ENCODE measurements at places on chromosomes 2 and 18.

GRCh38 chr18:9918016-9918680, 4.3 kb downstream of the VAPA start:
- no peak for DNase-seq

GRCh38 chr18:61743775-61744531, 148.9 kb downstream of the RNF152 start:
- DNase-seq: no peak

DNA sequence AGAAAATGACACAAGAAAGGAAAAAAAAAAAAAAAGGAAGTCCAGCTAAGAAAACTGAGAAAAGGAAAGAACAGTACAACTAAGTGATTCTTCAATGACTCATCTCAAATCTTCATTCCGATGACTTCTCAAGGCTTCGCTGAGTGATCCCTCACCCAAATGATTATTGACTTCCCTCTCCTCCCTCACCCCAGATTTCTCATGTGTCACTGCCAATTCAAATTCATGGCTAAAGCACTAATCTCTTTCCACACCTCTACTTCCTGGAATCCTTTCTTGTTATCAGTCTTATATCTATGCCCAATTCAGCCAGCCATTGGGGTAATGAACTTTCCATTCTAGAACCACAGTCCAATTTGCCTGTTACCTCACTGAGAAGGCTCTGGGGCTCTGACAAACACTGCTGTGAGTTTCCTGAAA, 7.2 kb upstream of the ABCB11 start:
- no peak for DNase-seq

- DNase-seq: no peak
These were observed 1889.7 kb upstream of the CELF4 start for GRCh38 chr18:39455285-39455684.

DNA sequence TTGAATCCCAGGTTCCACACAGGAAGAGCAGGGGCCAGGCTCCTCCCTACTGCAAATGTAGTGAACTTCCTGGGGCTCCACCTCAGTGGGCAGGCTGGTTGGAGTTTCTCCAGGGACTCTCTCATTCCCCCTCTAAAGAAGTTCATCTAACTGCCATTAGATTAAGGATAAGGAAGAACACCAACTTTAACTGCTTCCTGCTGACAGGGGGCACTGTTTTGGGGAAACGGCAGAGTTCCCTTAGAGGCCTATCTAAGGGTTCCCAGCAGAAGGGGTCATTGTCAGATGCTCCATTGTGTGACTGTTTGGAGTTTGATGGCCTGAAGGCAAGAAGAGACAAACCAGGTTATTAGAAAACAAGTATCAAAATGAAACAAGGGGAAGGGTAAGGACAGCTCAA, 2159.7 kb upstream of the PIK3C3 start:
- no peak for DNase-seq

DNA sequence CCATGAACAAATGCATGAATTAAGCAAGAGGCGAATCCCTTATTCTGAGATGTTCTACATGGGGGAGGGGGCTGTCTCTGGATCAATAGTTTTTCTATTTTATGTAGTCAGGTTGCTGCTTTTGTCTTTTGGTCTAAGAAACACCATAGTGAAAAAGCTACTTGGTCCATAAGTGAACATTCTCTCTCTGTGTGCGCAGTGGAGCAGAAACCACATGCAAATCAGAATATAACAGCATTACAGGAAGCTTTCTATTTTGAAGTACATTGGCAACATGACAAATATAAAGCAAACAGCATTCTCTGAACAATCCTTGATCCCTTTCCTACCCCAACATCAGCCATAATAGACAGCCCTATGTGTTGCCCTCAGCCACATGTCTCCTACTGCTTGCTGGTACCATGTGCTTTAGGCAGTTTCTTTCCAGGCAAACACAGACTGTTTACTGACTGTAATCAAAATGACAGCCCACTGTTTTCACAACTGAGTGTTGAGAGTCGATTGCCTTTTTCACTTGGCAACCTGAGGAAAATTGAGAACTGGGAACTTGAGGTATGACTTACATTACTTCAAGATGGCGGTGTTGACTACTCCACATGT, 10.6 kb downstream of the SCN3A start:
- DNase-seq: no peak

DNA sequence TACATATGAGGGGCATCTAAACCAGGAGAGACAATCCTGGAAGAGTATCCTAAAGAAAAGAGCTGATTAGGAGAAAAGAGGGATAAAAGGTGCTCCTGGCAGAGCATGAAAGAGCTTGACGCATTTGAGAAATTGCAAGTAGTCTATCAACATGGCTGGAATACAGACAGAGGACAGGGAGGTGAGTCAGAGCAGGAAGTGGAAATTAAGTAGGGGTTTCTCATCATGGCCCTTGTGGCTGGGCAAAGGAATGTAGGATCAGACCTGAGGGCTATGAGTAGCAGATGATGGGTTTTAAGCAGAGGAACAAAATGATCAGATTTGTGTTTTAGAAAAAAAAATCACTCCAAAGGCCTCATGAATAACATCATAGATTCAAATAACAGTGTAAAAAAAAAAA, 49.2 kb upstream of the UGP2 start:
- DNase-seq: no peak

DNA sequence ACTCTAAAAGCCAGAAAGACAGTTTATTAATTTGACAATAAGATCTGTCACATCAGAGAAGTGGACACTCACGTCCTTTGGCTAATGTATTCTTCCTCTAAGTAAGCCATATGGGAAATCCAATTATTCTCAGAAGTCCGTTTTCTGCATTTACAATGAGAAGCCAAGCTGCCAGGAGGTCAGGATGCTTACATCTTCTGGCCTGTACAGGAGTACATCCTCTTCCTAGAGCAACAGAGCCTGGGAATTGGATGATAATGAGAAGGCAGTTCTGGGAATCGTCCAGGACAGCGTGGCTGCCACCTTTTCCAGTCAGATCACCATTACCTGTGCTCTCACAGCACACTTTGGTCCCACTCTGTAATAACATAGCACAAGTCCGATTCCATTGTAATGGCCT, 5.2 kb downstream of the RAPGEF4 start:
- DNase-seq: no peak

- no peak for DNase-seq
These were observed 55.5 kb downstream of the LIPG start for GRCh38 chr18:49617329-49617695.

GRCh38 chr2:10482913-10483312, 34.8 kb upstream of the ODC1 start:
- DNase-seq: no peak

DNA sequence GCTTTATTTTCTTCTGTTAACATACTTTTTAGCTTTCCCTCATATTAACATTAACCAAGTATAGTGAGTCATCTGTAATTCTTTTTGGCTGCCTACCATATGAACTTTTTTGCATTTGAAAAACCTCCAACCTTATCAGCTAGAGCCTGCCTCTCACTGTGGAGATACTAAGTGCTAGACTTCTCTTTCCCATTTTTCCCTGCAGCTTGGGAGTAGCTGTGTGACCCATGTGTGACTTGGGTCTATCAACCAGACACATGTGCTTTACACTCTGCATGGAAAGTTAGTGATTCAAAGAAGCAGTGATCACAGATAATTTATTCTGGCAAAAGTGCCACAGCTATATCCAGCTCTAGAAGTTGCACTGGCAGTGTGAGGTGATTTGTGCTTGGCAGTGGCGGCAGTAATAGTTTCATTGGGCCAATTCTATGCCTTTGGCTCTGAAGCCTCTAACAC, 36.3 kb downstream of the PREPL start:
- no peak for DNase-seq

DNA sequence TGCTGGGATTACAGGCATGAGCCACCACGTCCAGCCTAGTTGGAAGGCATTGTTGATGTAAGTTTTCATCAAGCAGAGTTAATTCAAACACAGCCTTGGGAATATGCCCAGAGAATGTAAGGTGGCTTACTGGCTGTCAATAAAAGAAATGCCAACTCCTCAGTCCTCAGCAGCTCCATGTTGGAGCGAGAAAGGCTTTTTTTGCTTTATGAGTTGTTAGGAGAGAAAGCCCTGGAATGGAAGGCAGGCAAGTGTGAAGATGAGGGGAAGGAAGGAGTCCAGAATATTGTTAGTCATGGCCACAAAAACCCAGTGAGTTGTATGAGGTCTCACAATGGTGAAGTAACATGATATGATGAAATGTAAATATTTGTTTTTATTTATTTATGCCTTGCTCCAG, 57.1 kb downstream of the MAP4K4 start:
- DNase-seq: no peak

- no peak for DNase-seq
These were observed 179.6 kb downstream of the KLHL29 start for GRCh38 chr2:23564615-23564960.

DNA sequence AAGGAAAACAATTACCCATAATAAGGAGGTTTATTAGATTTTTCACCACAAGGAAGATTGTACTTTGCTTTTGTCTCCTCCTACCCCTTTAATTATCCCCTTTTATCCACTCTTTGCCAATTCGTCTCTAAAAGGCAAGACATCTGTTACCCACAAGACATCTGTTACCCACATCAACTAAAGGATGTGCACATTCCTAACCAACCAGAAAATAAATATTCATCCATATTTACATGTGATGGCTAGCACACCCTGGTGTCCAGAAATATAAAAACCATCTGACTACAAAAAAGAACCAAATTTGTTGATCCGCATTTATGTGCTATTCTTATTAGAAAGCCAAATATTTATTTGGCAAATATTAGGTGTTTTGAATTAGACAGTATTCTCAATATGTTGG, 35.7 kb downstream of the ACVR1C start:
- no peak for DNase-seq

DNA sequence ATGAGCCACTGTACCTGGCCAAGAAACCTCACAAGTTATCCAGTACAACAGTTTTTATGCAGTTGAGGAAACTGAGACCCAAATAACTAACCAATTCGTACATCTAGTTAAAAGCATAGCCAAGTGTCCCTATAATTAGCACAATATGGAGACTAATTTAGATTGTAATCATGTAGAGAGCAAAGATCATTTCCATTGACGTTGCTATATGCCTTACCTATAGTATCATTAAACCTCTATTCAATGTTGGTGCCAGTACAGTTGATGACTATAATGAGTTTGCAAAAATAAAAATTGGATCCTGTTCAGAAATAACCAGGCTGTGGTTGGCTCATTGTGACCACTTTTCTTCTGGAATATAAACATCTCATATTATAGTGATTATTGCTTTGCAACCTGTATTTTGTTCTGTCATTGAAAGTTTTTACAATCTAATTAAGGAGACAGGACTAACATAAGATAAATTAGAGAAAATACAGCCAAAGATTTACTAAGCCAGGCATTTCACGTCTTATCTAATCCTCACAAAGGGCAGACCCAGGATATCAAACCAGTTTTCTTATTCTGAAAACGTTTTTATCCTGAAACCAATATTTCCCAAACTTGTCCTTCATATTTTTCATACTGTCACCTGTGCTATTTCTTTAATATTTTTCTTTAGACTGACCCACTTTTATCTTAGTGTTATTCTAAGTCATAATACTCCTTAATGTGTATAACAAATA, 130.0 kb upstream of the STON1 start:
- no peak for DNase-seq

GRCh38 chr2:136750065-136750464, 15.3 kb upstream of the THSD7B start:
- DNase-seq: no peak

DNA sequence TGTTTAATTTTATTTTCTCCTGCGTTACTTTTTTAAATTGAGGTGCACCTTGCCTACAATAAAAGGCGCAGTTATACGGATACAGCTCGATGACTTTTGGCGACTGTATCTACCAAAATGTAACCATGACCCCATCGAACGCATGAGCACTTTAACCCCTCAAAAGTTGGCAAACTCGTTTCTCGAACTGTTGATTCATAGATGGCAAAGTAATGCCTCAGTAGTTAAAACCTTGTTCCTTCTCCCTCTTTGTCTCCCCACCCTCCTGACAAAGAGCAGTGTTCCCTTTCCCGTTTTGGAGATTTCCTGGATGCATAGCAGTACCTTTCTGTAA, 577 bp downstream of the MOGAT1 start:
- DNase-seq: no peak

GRCh38 chr18:46668135-46668534, 11.1 kb upstream of the LOXHD1 start:
- DNase-seq: no peak

DNA sequence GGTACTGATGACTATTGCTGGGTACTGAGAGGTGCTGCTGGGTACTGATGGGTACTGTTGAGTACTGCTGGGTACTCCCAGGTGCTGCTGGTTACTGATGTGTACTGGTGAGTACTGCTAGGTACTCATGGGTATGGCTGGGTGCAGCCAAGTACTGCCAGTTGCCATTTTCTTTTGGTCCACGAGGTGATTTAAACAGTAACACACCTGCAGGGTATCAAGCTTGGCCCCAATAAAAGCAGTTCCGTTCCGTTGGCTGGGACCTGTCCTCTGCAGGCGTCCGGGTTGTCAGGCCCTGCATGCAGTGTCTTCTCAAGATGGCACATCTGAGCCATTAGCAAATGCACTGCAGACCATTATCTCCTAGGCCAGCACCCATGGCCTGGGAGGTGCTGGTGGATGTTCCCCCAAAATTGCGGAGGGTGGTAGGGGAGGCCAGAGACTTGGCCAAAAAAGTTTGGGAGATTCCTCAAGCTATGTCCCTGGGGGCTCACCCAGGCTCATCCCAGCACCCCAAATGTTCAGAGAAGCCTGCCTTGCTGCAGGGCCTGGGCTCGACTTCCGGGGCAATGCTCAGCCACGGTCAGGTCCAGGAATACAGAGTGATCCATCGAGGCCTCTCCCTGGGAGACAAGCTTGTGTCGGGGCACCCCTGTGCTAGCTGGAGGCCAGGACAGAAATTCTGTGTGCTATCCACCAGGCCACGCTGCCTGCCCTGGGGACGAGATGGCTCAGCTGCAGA, 165.2 kb downstream of the TWIST2 start:
- no peak for DNase-seq

DNA sequence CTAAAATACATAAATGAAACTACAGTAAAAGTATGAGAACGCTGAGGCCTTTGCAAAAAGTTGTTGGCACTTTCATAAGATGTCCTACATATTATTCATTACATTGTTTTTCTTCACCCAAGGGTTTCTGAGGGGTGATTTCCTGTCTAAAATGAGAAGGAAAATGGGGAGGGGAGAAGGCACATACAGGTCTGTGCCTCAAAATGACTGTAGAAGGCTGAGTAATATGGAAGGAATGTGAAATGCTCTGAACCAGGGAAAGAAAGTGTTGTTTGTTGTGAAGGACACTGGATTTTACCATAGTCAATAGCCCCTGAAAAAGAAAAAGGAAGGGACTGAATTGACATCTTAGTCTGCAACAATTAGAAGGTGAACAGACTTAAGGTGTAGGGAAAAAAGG, 99.5 kb upstream of the RNF152 start:
- DNase-seq: no peak

- no peak for DNase-seq
These were observed 244.7 kb upstream of the MMADHC start for GRCh38 chr2:149832324-149832723.

- DNase-seq: no peak
These were observed 628.6 kb downstream of the NR4A2 start for GRCh38 chr2:155703917-155704316.

- no peak for DNase-seq
These were observed 111.4 kb downstream of the SLC39A10 start for GRCh38 chr2:195768431-195768830.

GRCh38 chr18:55302167-55302833, 285.7 kb downstream of the TCF4 start:
- DNase-seq: no peak

GRCh38 chr2:168035458-168035857, 211.9 kb downstream of the STK39 start:
- DNase-seq: no peak
